Renal cortex interstitium (tissue), 15 donors: ENCODE measurements at places on chromosomes 1 and 21. TPM values are rescaled to one million over a fixed set of nuclear protein-coding genes. Genes with fewer than 3 reads are reported as not detected.

OR2T35 gene
- not detected for polyA plus RNA-seq

PLCH2 gene
- polyA plus RNA-seq: 1.4 TPM

LRRC8B gene
- polyA plus RNA-seq: 9.3 TPM

GFI1 gene
- polyA plus RNA-seq: 0.25 TPM

INKA2 gene
- 3.8 TPM for polyA plus RNA-seq

LCE1A gene
- not detected for polyA plus RNA-seq

GJA9 gene
- 0.45 TPM for polyA plus RNA-seq

TMPRSS2 gene
- 29.0 TPM for polyA plus RNA-seq

RHEX gene
- 2.9 TPM for polyA plus RNA-seq

KIF21B gene
- polyA plus RNA-seq: 3.2 TPM

PKP1 gene
- polyA plus RNA-seq: 0.08 TPM

LPGAT1 gene
- polyA plus RNA-seq: 27.6 TPM

CTSK gene
- 24.2 TPM for polyA plus RNA-seq

SMG7 gene
- 76.0 TPM for polyA plus RNA-seq

LHX4 gene
- 2.1 TPM for polyA plus RNA-seq

S100A7 gene
- polyA plus RNA-seq: 0.61 TPM

FCRL5 gene
- polyA plus RNA-seq: 0.23 TPM

S100A3 gene
- polyA plus RNA-seq: not detected

TLCD4 gene
- polyA plus RNA-seq: 6.4 TPM

DNAJC28 gene
- 5.1 TPM for polyA plus RNA-seq

KCNK2 gene
- polyA plus RNA-seq: 1.5 TPM

FTCD gene
- 49.8 TPM for polyA plus RNA-seq

CLEC20A gene
- 0.47 TPM for polyA plus RNA-seq

SCNM1 gene
- polyA plus RNA-seq: 38.4 TPM

NUDT4B gene
- 4.2 TPM for polyA plus RNA-seq

ARHGEF10L gene
- 47.3 TPM for polyA plus RNA-seq

SPRR2A gene
- not detected for polyA plus RNA-seq

GNAT2 gene
- not detected for polyA plus RNA-seq

TSTD1 gene
- polyA plus RNA-seq: 76.5 TPM

MSH4 gene
- polyA plus RNA-seq: 0.54 TPM

TNFAIP8L2 gene
- 1.5 TPM for polyA plus RNA-seq

RHD gene
- 0.37 TPM for polyA plus RNA-seq

RNF186 gene
- polyA plus RNA-seq: not detected
